ENCODE measurements at places on chromosomes 2 and 18.

DNA sequence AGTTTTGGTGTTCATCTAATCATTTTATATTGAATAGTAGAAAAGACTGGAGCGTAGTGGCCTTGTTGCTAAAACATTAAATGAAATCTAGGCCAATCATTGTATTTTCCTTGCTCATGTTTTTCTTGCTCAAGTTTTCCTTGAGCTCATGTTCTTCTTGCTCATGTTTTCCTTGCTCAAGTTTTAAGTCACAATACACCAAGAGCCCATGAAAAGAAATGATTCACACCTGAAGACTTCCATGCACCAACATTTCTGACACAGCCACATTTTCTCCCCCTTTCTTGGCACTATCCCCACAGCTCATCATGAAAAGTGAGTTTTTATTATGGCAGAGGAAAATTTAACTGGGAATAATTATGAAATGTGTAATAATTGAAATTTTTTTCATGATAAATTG lies 92.0 kb downstream of the LRP1B start:
- no peak for DNase-seq

- no peak for DNase-seq
Observed at GRCh38 chr2:156065912-156066311, 266.6 kb downstream of the NR4A2 start.

GRCh38 chr2:147683380-147683779 lies 161.4 kb upstream of the ACVR2A start:
- no peak for DNase-seq

GRCh38 chr2:127092901-127093516 lies 13.9 kb downstream of the BIN1 start:
- DNase-seq, result no peak

DNA sequence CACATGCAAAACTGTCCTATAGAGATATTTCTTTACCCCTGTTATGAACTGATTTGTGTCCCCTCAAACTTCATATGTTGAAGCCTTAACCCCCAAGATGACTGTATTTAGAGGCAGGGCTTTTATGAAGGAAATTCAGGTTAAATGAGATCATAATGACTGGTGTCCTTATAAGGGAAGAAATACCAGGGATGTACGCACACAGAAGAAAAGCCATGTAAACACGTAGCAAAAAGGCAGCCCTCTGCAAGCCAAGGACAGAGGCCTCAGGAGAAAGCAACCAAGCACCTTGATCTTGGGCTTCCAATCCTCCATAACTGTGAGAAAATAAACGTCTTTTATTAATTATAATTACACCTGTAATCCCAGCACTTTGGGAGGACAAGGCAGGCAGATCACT lies 101.3 kb upstream of the NDUFV2 start:
- DNase-seq, result no peak

DNA sequence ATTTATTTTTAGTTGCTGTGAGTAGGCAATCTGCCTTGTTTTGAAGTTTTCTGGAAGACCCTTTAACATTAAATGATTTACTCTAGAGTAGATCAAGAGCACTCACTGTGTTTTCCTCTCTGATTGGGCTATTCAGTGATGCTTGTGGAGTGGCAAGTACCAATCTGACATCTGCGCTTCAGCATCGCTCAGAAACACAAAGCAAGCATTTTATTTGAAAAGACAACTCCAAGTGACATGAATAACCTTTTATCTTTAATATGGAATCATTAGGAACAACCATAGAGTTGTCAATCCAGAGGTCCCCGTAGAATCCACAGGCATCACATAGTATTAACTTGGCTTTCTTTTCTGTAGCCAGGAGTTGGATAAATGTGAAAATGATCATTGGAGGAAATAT lies 114.7 kb downstream of the CPS1 start:
- DNase-seq, result no peak

- DNase-seq, result no peak
Observed at GRCh38 chr2:69701100-69701945, 40.6 kb upstream of the ANXA4 start.

- DNase-seq, result no peak
Observed at GRCh38 chr18:27447930-27448329, 262.8 kb upstream of the CHST9 start.
